Amniotic stem cell (primary cell): ENCODE measurements at places on chromosomes 11 and 22.

DNA sequence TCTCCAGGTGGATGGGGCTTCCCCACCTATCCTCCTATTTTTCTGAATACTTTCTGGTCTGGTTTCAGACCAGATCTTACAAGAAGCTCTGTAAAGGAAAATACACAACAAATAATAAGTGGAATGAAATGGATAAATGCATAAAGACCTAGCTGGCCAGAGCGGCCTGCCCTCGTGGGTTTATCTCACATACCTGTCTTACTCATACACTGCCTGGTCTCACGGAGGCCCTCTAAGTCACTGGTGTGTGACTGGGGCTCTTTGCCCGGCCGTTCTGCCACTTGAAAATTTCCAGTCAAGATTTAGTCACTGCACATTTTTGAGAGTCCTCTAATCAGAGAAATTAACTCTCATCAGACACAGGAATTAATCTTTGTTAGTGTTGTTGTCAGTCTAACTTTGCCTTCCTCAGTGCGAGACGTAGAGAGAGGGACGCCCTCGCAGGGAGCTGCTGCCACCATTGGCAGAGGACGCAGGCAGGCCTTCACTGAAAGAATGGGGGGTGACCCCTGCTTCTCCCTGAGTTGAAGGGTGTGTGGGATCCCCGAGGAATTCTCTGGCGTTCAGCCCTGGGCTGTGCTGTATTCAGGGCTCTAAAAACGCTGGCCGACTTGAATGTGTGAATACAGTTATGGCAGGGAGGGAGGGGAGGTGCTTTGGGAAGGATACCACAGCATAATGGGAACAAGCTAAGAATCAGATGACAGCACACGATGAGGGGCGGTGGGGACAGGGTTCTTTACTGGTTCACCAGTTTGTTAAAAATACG is 46.3 kb upstream of the CADM1 start:
- no peak for DNase-seq

- DNase-seq: no peak
Measured at GRCh38 chr11:70001246-70001645, 76.9 kb upstream of the ANO1 start.

DNA sequence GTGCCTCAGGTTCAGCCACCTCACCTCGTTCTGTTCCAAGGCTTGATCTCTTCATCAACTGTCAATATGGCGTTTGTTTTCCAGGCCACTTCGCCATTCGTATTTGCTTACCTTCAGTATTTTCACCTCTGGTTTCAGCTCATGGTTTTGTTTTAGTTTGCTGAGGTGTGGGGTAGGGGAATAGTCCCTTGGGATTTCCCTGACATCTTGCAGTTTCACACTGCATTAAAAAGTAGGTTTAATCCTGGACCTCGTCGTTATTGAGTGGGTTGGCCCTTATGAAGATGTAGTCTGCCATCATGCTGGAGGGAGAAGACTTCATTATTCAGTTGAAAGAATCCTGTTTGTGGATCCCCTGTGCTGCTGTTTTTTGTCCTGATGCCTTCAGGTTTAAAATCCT is 46.0 kb downstream of the C11orf91 start:
- DNase-seq: no peak

DNA sequence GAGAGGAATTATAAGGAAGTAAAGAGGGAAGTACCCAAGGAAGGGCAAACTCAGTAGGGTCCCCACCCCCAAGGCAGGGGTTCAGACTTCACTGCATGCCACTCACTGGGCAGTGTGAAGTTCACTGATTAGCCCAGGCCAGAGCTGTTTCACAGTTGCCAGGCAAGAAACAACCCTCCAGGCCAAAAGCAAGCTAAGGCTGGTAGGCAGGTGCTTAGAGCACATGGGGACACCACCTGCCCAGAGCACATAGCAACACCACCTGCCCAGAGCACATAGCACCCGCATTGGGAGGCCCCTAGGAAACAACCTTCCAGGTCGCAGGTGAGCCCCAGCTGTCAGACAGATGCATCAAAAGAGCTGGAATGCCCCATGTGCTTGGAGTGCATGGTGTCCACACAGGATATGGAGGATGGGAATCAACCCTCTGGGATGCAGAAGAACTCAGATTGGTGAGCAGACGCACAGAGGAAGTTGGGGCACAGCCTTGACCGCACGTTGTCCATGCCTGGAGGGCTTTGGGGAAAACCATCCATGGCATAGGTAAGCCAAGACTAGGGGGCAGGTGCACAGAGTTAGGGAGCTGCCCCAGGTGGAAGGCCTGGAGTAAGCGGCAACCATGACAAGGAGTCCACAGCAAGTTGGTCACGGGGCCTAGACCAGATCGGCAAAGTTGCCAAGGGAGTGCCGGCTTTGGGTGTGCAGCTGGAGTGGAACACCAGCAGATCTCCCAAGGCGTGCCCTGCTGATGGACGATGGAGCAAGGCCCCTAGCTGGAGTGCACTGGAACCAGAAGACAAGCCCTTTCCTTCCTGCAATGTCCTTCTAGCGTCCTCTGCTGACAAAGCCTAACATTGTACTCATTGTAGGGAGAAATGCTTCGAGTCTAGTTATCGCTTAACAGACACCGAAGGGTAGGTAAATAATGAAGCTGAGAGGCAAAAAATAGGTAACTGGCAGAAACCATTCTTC is 7.8 kb upstream of the TMEM216 start:
- DNase-seq: no peak

DNA sequence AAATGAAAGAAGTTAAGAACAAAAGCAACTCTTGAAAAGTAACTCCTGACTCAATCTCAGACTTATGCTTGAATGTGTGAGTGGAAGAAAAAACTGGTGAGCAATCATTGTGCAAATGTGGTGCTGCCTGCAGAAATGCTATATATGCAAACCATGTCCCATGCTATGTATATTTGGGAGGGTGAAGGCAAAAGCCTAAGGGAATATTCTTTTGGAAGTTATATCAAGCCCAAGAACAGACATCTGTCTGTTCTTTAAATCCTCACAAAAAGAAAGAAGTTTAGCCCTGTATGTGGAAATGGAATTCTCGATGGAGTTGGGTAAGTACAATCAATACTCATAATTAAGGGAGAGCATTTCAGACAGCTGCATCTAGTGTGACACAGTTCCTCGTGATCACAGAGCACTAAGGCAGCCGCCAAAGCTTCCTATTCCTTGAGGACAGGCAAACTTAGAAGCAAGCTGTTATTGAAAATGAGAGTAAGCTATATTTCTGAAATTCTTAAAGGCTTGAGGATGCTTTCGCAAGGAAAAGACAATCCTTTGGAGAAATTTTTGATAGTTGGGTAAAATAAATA is 406.5 kb upstream of the CHORDC1 start:
- no peak for DNase-seq

DNA sequence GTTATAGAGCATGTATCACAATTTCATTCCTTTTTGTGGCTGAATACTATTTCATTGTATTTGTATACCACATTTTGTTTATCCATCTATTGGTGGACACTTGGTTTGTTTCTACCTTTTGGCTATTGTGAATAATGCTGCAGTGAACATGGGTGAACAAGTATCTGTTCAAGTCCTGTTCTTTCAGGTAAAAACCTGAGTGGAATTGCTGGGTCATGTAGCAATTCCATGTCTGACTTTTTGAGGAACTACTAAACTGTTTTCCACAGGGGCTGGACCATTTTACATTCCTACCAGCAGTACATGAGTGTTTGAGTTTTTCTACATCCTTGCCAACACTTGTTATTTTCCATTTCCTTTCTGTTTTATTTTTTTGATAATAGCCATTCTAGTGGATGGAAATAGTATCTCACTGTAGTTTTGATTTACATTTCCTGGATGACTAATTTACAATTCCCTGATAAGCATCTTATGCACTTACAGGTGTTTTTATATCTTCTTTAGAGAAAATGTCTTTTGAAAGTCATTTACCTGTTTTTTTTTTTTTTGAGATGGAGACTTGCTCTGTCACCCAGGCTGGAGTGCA is 12.2 kb downstream of the CABIN1 start:
- DNase-seq: no peak

DNA sequence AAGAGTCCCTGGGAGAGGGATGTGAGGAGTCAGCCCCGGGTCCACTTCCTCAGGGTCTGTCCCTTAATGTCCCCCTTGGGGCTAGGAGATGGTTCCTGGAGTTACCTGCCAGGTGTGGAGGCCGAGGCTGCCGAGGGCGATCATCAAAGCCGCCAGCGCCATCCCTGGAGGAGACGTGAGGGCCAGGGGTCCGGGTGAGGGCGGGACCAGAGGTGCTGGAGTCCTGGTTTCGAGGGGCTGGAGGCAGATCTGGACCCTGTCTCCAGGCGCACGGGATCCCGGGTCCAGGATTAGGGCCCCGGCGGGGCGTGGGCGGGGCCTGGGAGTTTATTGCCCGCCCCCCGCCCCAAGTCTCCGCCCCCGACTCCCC is at the start of gene ART5:
Gene ART5, minus strand, starts transcription at position 292 of the 370 bp plus-strand sequence. Its CDS starts 130 bp downstream, at position 162.
- DNase-seq: no peak

GRCh38 chr11:115522302-115522701 is 18.1 kb upstream of the CADM1 start:
- no peak for DNase-seq

GRCh38 chr22:38981005-38981991 is 849 bp upstream of the APOBEC3B start:
- DNase-seq: no peak

DNA sequence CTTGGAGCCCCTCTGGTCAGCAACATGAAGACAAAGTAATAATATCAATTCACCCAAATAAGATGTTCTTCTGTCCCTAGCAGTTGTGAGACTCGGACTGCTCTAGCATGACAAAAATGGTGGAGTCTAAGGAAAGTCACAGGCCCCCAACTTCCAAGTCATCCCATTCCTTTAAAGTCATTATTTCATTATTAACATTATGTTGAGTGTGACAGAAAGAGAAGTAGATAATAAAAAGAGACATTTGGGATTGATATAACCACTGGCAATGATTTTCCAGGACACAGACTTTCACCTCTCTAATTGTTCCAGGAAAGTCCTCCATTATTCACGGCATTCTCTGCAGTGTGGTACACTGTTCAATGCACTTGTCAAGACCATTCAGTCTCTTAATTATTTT is 1533.0 kb upstream of the TENM4 start:
- no peak for DNase-seq

DNA sequence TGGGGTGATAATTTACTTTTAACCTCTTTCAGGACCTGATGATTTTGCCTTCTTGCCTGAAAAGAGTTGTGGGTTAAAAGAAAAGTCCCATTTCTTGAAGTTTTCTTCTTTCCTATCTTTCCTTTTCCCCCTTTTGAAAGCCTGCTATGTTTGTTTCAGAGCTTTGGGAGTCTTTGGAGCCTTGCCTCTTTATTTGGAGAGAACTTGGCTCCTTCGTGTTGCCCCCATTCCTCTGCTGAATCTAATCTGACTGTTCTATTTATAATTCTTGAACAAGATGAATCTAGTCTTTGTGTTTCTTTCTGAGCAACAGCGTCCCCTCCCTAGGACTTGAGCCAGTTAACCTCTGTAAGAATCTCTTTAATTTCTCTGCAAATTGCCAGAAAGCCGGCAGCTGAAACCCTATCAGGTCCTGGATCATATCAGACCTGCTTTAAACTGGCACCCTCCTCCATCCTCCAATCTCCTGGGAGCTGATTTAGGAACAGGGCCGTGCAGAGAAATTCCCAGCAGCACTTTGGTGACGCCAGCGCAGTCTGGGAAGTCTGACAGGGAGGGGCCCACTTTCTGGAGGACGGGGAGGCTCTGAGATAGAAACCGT is 289.1 kb upstream of the SORL1-AS1 start:
- DNase-seq: no peak

DNA sequence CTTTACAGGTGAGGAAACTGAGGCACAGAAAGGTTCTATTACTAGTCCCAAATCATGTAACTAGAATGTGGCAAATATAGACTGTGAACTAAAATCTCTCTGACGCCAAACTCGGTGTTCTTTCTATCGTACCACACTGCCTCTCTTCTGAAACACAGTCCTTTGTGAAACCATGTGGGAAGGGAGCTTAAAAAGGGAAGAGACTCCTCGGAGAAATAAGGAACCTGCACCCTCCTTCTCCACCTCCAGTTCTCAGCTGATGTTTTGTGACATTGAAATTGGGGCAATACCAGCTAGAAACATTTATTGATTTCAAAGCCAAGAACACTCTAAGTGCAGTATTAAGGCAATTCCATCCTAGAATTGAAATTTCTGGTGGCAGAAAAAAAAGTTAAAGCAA is 76.4 kb upstream of the DRD2 start:
- no peak for DNase-seq

DNA sequence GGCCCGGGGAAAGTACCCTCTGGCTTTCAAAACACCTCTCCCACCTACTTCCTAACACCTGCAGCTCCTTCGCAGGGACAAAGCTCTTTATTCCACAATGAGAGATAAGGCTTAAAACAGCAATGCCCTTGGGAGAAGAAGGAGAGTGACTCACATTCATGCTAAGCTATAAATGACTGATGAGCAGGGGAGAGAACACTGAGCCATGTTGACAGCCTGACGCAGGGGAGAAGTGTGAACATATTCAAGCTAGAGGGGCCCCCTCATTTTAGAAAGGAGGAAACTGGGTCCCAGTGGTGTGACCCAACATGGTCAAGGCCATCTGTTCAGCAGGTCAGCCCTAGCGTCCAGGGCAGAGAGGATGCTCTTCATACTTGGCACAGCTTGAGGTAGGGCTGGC is 171.8 kb downstream of the DSCAML1 start:
- DNase-seq: no peak
